Vagina (tissue), 2 donors: ENCODE measurements at places on chromosomes 16 and 17.

GRCh38 chr16:14505846-14506245 lies 124.2 kb downstream of the PARN start:
- no peak for DNase-seq

- DNase-seq: no peak
Observed at GRCh38 chr17:7114875-7115614, 423 bp upstream of the ASGR2 start.

GRCh38 chr17:28494445-28495188 lies 11.5 kb upstream of the FOXN1 start:
- DNase-seq: no peak

GRCh38 chr17:72477491-72477890 lies 356.7 kb downstream of the SOX9 start:
- DNase-seq: no peak

GRCh38 chr17:182050-182751 lies 751 bp upstream of the DOC2B start:
- no peak for DNase-seq

GRCh38 chr16:67542464-67542863 lies 13.8 kb downstream of the RIPOR1 start:
- DNase-seq: peak; percentile 87

GRCh38 chr17:11797803-11798202 lies 199.5 kb downstream of the ZNF18 start:
- no peak for DNase-seq

GRCh38 chr17:28397275-28397674 lies 8.7 kb downstream of the SLC46A1 start:
- no peak for DNase-seq

- no peak for DNase-seq
Observed at GRCh38 chr17:47774331-47774730, 41.3 kb downstream of the TBX21 start.

GRCh38 chr17:35048685-35049379 lies 14.7 kb downstream of the RFFL start:
- DNase-seq: no peak

DNA sequence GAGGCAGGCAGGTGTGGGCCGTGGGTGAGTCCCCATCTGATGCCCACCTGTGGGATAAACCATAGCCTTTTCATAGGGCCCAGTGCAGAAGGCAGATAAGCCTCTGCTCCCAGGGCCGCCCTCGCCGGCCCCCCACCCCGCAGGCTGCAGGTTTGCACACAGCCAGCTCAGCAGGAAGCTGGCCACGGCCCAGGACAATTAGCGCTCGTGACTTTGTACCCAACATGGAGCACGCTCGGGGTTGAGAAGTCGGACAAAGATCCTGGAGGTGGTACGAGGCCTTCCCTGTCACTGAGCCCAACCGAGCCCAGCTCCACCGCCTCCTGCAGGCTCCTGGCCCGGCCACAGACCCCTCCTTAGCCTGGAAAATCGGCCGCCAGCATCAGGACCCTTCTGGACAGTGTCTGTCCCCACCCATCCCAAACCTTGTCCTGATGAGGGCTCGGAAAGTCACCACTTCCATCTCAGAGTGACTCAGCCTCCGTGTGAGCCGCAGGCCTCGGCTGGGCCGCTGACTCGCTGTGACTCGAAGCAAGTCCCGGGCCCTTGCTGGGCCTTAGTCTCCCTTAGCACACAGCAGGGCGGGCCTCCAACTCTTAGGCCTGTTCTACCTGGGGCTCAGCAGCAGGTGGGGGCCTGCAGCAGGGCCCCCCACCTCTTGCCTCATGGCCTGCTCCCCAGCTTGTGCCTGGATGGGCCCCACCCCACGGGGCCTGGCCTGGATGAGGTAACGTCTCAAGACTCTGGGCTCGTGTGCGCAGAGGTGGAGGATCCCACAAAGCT lies 22.7 kb downstream of the FAM83G start:
- no peak for DNase-seq

GRCh38 chr17:49717371-49717861 lies 9.7 kb upstream of the SLC35B1 start:
- DNase-seq: no peak

DNA sequence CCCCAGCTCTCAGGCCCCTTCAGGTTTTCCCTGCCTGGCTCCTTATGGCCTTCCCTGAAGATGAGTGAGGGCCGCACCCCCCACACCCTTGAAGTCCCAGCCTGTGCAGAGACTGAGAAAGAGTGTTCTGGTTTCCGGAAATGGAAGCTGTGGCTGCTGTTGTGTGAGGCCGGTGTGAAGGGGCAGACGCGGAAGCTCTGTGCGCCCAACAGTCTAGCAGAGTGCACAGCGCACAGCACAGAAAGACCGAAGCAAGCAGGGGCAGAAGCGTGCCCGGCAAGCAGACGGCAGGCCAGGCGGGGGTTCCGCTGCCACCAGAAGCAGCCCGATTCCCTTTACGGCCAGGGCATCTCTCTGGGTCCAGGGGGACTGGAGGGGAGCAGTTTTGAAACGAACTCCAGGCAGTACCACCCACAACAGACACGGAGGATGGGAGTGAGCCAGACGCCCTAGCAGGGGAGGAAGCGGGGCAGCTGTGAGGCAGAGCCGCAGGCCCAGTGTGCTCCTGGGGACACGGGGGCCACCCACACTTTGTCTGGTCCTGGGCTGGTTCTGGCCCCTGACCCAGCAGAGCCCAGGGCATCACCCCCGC lies 16.7 kb downstream of the TPSG1 start:
- DNase-seq: no peak

DNA sequence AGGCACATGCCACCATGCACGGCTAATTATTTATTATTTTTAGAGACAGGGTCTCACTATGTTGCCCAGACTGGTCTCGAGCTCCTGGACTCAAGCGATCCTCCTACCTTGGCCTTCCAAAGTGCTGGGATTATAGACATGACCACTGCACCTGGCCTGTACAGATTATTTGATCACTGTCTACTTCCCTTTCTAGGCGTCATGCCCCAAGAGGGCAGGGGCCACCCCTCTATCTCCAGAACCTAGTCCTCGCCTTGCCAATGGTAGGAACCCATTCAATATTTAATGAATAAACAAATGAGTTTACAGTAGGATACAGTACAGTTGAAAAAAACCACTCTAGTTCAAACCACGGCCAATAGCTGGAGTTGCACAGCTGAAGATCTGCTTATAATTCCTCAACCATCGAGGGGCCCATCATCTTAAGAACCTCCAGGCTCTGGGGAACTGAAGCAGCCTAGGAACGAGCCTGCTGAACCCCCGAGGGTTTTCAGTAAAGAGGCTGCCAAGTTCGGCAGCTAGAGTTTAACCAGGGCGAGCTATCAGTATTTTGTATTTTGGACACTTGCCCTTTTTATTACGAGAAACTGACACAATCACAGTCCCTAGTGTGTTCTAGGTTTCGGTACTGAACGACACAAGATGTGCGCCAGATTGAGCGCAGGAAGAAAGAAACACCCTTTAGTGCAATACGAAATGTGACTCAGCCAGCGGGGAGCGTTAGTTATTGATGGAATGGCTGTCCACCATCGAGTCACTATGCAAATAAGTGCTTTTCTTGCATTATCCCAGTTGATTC lies 14.6 kb downstream of the ADCY9 start:
- DNase-seq: no peak

DNA sequence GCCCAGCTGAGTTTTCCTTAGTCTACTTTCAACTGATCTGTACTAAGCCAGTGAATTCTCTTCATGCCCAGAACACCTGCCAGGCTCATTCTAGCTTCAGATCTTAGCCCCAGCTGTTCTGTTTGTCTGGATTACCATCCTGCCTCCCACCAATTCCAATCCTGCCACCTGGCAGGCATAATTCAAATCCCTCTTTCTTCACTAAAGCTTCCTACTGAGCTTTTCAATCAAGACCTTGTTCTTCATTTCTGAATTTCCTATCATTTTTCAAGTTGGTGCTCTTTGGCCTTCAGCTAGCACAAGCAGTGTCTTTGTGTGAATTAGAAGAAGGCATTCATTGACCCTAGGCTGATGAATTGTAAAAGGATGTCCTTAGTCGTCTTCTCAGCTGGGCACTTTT lies 357.6 kb downstream of the UTP18 start:
- DNase-seq: no peak
